GM12878 (cell line): ENCODE measurements at places on chromosomes 11 and 22.

DNA sequence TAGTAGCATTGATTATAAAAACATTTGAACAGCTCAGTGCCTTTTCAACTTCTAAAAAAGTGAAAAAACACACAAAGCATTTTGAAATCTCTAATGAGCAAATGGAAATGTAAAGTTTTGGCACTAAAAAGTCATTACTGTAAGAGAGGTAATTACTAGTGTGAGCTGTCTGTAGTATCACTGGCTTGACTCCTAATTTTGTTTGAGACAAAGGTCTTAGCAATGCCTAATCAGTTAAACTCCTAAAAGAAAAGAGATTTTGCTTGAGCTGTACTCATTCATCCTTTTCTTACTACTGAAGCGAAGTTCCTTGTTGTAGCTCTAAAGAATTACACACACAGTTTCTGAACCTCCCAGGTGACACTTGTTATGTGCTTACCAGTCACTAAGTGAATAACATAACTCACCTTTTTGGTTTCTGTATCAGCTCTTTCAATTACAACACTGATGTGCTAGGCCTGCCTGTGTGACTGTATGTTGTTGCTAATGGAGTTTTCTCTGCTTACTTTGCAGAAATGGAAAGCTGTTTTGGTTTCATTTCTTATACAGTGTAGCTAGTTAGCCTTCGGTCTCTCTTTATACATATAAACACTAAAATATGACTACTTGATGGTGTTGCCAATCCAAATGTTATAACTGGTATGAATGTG is 924.4 kb upstream of the TENM4 start:
- no peaks in the 10 kb centered on the region for H3K4me1 ChIP-seq
- no peak overlapping the region for H3K4me3 ChIP-seq
- no peaks in the 10 kb centered on the region for H3K36me3 ChIP-seq
- DNase-seq: no peak
- no peaks in the 10 kb centered on the region for H3K27me3 ChIP-seq

DNA sequence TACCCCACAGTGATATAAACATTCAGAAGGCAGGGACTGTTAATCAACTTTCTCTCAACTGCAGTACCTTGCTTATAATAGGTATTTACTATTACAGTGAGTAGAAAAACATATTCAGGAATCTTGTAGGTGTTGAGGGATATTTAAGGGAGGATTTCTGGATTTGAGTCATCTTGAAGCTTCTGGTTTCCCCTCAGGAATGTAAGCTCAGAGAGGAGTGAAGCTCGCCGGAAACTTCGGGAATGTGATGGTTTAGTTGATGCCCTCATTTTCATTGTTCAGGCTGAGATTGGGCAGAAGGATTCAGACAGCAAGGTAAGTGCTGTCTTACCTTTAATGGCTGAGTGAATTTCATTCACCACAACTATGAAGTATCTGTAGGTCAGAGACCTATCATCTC is 42.9 kb downstream of the CTNND1 start:
- no peaks in the 10 kb centered on the region; the same call in 1 of the 2 replicates for H3K4me1 ChIP-seq
- H3K4me3 ChIP-seq: no peak overlapping the region
- no peak for DNase-seq
- H3K36me3 ChIP-seq: peaks cover 33% of the 10 kb centered on the region

DNA sequence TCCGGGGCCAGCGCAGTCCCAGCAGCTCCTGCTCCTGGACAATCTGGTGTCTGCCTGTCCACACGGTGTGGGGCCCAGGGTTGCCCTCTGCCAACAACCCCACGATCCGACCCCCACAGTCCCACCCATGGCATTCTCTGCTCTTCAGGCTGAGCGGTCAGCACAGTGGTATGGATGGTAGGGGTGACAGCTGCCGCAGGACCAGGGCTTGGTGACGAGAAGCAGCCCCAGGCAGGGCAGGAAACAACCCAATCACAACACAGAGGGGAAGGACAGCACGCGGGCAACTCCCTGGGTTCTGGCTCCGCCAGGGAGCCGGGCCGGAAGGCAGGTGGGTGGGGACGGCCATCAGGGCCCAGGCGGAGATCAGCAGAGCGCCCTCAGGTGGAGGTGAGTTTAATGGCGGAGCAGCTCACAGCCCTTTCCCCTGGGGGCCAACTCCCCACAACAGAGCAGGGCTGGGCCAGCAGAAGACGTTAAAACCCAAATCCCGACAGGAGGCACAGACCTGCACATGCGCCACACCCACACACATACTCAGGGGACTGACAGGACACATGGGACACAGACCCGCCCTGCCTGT is 5.3 kb upstream of the CHADL start:
- no peak for DNase-seq
- no peaks in the 10 kb centered on the region for H3K4me1 ChIP-seq
- H3K4me3 ChIP-seq: no peak overlapping the region
- no peaks in the 10 kb centered on the region for H3K27me3 ChIP-seq

DNA sequence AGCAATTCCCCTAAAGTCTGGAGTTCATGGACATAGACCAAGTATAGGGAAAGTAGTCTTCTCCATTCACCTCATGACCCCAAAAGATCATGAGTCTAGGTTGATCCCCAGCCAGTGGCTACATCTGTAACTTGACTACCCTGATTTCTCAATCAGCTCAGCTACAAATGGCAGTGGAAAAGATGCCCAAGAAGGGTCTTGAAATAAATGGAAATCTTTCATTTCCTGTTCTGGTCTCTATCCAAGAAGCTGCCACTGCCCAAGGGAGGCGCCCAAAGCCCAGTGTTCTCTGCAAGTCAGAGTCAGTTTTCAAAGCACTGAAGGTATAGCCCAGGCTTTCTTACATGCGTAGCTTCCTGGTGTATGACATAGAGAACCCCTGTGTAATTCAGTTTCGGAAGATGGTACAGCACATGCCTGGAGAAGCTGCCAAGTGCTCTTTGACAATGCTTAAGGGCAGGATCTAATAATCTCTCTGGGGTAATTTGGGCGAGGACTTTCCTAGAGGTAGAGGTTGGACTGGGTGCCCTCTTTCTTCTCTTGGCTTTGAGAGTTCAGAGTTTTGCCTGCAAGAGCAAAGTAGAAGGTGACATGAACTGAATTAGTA is 101.1 kb downstream of the ADAMTS15 start:
- no peak overlapping the region for H3K4me3 ChIP-seq
- DNase-seq: no peak
- H3K4me1 ChIP-seq: no peaks in the 10 kb centered on the region
- H3K36me3 ChIP-seq: no peaks in the 10 kb centered on the region
